Ovary (tissue), 10 donors: ENCODE measurements at places on chromosomes 1 and 21. TPM values are rescaled to one million over a fixed set of nuclear protein-coding genes. Genes with fewer than 3 reads are reported as not detected.

DNA sequence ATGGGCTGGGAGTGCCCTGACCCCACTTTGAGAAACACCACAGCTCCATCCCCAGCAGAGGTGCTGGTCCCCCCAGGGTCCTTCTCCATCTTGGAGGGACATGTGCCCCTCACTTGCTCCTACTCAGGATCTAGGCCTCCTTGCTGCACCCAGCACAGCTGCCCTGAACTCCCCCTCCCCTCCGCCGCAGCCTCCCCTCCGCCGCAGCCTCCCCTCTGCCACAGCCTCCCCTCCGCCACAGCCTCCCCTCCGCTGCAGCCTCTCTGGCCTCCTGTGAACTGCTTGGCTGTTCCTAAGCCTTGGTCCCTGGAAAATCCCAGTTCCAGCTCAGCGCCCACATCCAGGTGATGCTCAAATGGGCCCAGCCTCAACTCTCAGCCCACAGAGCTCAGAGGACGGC, 15.9 kb upstream of the TSPEAR start:
- no peaks in the 10 kb centered on the region for H3K36me3 ChIP-seq
- H3K4me1 ChIP-seq, result no peaks in the 10 kb centered on the region
- no peak overlapping the region for H3K27ac ChIP-seq
- H3K27me3 ChIP-seq, result no peaks in the 10 kb centered on the region
- no peak overlapping the region for H3K4me3 ChIP-seq

The DMBX1 gene
- total RNA-seq, result not detected

The LYPD8 gene
- total RNA-seq, result 0.24 TPM

DNA sequence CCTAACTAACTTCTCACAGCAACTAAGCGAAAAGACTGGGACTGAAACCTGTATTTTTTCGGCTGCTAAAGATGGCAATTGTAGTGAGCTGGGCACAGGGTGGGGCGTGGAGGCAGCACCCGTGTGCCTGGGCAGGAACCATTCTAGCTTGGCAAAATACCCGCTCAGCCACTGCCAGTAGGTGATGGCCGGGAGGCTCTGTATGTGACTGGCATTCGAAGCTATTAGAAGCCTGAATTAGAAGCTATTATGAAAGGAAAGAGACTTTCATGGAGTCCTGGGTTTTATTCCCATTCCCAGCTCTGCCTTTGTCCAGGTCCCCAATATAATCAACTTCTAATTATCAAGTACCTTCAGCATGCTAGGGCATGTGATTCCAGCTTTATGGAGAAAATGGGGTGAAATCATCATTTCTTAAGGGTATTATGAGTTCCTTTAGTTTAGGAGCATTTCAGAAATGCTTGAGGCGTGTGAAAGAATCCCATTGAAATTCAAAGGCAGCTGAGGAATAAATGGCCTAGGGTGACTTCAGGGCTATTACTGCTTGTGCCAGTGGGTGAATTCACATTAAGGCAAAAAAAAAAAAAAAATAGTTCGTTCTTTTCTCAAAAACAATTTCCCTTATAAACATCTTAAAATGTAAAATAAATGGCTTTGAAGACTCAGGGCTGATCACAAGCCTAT, 125.6 kb downstream of the KCNN3 start:
- no peak overlapping the region for H3K27ac ChIP-seq
- H3K27me3 ChIP-seq, result no peaks in the 10 kb centered on the region
- no peak overlapping the region for H3K4me3 ChIP-seq
- H3K36me3 ChIP-seq, result no peaks in the 10 kb centered on the region
- DNase-seq, result no peak

DNA sequence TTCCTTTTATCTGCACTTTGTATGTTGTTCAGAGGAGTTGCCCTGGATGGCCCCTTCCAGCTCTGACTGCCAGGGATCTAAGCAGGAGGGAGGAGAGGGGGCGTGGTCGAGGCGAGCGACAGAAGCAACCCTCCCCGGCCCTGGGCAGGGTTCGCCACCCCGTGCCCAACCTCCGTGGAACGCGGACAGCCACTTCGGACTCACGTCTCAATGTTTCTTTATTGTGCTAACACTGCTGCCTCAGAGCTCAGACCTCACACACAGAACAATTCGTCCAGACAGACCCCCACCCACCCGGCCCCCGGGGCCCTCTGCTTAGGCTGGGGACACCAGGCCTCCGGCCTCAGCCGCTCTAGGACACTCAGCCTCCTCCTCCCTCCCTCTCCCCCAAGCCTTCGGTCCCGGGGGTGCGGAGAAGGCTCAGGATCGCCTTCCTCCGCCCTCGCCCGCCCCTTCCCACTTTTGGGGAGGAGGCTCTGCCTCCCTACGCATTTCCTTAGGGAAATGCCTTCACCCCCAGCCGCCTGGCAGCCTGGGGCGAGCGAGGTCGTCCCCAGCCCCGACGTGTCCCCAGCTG, 8.3 kb downstream of the VSIG8 start:
- peak overlapping the region; percentile 73 for H3K4me3 ChIP-seq
- H3K36me3 ChIP-seq, result no peaks in the 10 kb centered on the region
- peaks cover 3% of the 10 kb centered on the region for H3K4me1 ChIP-seq
- DNase-seq, result peak; percentile 79

The SLC6A17 gene
- 0.05 TPM for total RNA-seq

The SLAMF7 gene
- 3.7 TPM for total RNA-seq

GRCh38 chr1:29105822-29106221, 17.9 kb downstream of the TMEM200B start:
- H3K27ac ChIP-seq, result no peak overlapping the region
- H3K4me1 ChIP-seq, result no peaks in the 10 kb centered on the region
- H3K36me3 ChIP-seq, result no peaks in the 10 kb centered on the region
- no peaks in the 10 kb centered on the region for H3K27me3 ChIP-seq

DNA sequence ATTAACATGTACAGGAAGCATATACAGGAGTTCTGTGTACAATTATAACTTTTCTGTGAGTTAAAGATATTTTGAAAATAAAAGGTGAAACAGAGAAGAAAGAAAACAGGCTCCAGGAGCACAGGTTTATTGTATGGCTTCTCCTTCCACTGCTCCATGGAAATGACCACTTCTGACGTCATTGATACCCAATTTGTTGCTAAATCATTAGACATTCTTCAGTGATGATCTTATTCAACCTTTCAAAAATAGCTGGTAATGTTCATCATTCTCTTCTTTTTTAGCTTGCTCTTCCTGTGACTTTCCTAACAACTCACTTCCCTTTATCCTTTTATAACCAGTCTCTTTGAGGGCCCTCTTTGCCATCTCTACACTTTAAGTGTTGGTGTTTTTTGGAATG, 77.8 kb downstream of the KCNK2 start:
- no peaks in the 10 kb centered on the region for H3K4me1 ChIP-seq
- H3K4me3 ChIP-seq, result no peak overlapping the region

DNA sequence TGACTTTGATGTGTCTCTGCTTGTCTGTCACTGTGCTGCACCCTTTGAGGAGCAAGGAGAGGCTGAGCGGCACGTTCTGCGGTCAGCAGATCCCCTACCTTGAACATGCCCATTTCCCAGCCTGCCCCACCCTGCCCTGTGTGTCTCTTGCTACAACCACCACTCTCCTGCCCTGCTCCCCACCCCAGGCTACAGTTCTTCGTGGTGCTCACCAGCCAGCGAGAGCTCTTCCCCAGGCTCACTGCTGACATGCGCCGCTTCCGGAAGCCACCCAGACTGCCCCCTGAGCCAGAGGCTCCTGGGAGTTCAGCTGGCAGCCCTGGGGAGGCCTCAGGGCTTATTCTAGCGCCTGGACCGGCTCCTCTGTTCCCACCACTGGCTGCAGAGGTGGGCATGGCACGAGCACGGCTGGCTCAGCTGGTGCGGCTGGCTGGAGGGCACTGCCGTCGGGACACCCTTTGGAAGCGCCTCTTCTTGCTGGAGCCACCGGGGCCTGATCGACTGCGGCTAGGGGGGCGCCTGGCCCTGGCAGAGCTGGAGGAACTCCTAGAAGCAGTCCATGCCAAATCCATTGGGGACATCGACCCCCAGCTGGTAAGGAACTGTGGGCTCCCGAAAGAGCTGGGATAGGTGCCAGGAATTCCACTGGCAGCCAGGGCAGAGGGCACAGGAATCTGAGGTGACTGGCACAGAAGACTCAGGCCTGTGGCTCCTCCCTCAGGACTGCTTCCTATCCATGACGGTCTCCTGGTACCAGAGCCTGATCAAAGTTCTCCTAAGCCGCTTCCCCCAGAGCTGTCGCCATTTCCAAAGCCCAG, 5.6 kb downstream of the HYI start:
- H3K27ac ChIP-seq, result no peak overlapping the region
- no peaks in the 10 kb centered on the region for H3K27me3 ChIP-seq
- H3K4me3 ChIP-seq, result no peak overlapping the region
- peaks cover 2% of the 10 kb centered on the region for H3K4me1 ChIP-seq
- no peaks in the 10 kb centered on the region for H3K36me3 ChIP-seq
- DNase-seq, result no peak

DNA sequence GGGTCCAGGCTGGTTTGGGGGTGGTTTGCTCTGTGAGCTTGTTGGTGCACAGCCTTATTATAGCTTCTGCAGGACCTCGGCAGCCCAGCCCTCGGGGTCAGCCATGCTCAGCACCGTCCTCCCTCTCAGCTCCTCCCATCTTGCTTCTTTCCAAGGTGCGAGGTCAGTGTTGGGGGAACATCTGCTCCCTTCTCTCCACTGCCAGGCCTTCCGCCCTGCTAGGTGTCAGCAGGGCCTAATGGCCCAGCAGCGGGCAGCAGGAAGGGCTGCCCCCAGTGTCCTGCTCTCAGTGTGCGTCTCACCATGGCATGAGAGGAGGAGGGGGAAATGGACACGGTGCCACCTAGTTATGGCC, 36.5 kb upstream of the LRRC3 start:
- H3K36me3 ChIP-seq, result no peaks in the 10 kb centered on the region
- H3K27me3 ChIP-seq, result no peaks in the 10 kb centered on the region
- DNase-seq, result no peak
- no peak overlapping the region for H3K27ac ChIP-seq
- no peaks in the 10 kb centered on the region for H3K4me1 ChIP-seq

- DNase-seq, result no peak
- peak overlapping the region; percentile 93 for H3K4me3 ChIP-seq
- no peaks in the 10 kb centered on the region for H3K36me3 ChIP-seq
- H3K27ac ChIP-seq, result peak overlapping the region; percentile 31
These were observed 684 bp upstream of the MRPL20 start for GRCh38 chr1:1407636-1408318.

DNA sequence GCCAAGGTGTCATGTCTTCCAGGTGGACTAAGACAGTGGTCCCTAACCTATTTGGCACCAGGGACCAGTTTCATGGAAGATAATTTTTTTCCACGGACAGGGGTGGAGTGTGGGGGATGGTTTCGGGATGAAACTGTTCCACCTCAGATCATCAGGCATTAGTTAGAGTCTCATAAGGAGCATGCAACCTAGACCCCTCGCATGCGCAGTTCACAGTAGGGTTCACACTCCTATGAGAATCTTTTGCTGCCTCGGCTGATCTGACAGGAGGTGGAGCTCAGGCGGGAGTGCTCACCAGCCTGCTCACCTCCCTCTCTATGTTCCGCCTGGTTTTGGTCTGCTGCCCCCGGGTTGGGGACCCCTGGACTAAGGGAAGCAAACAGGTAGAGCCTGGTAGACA, 30.9 kb downstream of the LGR6 start:
- no peak overlapping the region for H3K4me3 ChIP-seq
- no peak overlapping the region for H3K27ac ChIP-seq
- H3K4me1 ChIP-seq, result no peaks in the 10 kb centered on the region
- H3K36me3 ChIP-seq, result no peaks in the 10 kb centered on the region
- H3K27me3 ChIP-seq, result no peaks in the 10 kb centered on the region
- no peak for DNase-seq

DNA sequence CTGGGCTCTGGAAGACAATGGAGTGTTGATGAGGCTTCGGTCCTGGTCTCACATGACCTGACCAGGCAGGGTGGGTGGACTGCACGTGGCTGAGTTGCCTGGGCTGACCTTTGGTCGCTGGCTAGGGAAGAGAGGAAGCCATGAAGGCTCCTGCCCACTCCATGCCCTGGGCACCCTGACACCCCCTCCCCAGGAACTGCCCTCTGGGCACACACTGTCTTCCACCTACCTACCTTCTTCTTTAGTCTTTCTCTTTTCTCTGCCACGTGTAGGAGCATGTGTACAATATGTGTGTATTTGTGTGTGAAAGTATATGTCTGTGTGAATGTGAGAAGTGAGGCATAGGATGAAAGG, 15.1 kb downstream of the POU3F1 start:
- H3K27ac ChIP-seq, result no peak overlapping the region
- H3K36me3 ChIP-seq, result no peaks in the 10 kb centered on the region
- DNase-seq, result no peak
- peaks cover 17% of the 10 kb centered on the region for H3K4me1 ChIP-seq

GRCh38 chr1:7482772-7483495, 288.2 kb upstream of the VAMP3 start:
- DNase-seq, result no peak
- no peaks in the 10 kb centered on the region for H3K36me3 ChIP-seq
- no peak overlapping the region for H3K27ac ChIP-seq
- no peak overlapping the region for H3K4me3 ChIP-seq
- H3K4me1 ChIP-seq, result peaks cover 8% of the 10 kb centered on the region
